Stimulated activated CD4-positive, alpha-beta T cell treated with anti-CD3 and anti-CD28 coated beads, Interleukin-15, amount 100 ng/mL, for 1 hour (primary cell): ENCODE measurements at places on chromosomes 4 and X.

DNA sequence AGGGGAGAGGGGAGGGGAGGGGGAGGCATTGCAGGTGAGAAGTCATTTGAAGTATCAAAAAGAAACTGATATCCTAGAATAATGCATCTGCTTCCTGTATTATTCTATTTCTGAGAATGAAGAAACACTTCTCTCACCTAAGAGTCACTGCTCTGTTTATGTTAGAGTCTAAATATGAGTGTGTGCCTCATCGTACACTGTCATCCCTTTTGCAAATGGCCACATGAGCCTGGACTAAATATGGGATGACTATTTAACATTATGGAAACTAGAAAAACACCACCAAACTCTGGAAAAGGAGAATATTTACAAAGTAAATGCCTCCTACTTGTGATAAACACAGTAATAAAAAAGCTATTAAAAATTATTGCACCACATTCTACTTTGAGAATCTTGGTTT, 146.4 kb upstream of the NOCT start:
- DNase-seq = no peak

GRCh38 chr4:21628116-21628670, 320.4 kb downstream of the KCNIP4 start:
- no peak for DNase-seq

- no peak for DNase-seq
Observed at GRCh38 chr4:8009710-8010511, 70.2 kb upstream of the AFAP1 start.

GRCh38 chr4:60657807-60658206, 542.3 kb upstream of the ADGRL3 start:
- DNase-seq = no peak

DNA sequence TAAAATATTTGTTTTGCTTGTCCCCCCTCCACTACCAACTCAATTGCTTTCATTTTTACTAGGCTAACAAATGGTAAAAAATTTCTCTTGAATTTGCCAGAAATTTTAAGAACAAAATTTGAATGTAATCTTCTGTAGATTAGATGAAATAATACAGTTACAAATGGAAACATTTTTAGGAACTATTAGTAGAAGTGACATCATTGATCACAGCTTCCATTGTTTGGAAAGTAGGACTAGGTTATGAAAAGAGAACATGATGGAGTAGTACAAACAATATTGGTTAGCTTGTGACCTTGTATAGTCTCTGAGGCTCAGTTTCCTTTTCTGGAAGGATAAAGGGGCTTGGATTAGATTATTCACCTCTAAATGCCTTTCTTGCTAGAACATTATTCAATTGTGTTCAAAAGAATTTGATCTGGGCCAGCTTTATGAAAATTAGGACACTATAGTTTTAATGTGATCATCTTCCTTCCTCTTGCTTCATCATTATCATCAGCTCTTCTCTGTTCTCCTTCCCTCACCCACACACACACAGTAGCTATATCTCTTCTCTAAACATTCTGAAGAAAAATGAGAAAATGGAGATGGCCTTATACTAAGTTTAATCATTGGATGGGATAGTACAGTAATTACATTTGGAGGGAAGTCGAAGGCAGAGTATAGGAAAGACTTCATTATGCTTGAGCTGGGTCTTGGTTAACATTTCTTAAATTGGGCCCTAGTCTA, 9.9 kb downstream of the MTMR1 start:
- DNase-seq = no peak

DNA sequence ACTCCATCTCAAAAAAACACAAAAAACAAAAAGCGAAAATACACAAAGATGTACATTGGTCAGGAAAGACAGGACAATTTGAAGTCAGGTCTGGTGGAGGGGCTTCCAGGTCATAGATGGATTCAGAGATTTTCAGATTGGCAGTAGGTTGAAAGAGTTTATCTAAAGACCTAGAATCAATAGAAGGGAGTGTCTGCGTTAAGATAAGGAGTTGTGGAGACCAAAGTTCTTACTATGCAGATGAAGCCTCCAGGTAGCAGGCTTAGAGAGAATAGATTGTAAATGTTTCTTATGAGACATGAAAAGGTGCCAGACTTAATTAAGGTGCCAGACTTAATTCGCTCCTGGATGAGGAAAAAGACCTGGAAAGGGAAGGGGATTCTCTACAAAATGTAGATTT, 6.9 kb upstream of the RPS3A start:
- DNase-seq = no peak

- DNase-seq = no peak
Observed at GRCh38 chr4:185566972-185567371, 31.7 kb upstream of the PDLIM3 start.

DNA sequence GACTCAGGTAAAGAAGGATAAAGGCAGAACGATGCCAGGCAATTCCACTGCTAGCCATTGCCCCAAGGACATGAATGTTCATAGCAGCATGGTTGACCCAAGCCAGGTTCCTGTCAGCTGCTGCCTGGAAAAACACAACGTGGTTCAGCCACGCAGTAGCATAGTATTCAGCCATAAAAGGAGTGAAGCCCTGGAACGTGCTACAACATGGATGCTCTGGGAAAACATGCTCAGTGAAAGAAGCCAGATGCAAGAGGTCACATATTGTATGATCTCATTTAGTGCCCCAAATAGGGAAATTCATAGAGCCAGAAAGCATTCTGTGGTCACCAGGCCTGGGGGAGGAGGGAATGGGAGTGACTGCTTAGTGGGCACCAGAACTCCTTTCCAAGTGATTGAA, 129.8 kb downstream of the GPR143 start:
- no peak for DNase-seq

GRCh38 chr4:185213877-185214276, 4.5 kb downstream of the SNX25 start:
- DNase-seq = no peak

- no peak for DNase-seq
Observed at GRCh38 chr4:144189121-144189520, 48.6 kb upstream of the GYPA start.

DNA sequence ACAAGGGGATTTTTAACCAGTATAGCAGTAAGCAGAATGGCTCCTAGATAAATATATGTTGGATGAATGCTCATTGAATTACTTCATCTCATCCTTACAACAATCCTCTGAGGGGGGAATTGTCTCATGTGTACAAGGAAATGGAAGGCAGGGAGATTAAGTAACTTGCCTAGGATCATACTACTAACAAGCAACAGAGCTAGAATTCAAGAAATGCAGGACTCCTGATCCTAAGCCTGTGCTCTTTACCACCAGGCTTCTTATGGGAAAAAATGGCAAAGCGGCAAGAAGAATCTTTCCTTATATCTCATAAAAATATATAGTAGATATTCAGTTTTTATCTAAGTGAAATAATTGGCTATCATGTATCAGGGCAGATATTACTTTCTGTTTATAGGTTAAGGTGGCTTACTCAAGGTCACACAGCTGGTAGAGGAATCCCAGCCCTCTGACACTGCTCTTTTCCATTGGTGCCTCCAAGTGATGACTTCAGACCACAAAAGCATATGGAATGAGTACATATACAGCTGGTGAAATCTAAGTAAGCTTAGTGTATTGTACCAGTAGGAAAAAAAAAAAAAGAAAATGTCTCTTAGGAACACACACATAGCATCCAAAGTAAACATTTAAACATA, 2.1 kb downstream of the ABHD18 start:
- no peak for DNase-seq

- no peak for DNase-seq
Observed at GRCh38 chr4:15547392-15547791, 77.7 kb downstream of the CC2D2A start.

GRCh38 chr4:36392024-36392423, 110.6 kb downstream of the DTHD1 start:
- DNase-seq = no peak

DNA sequence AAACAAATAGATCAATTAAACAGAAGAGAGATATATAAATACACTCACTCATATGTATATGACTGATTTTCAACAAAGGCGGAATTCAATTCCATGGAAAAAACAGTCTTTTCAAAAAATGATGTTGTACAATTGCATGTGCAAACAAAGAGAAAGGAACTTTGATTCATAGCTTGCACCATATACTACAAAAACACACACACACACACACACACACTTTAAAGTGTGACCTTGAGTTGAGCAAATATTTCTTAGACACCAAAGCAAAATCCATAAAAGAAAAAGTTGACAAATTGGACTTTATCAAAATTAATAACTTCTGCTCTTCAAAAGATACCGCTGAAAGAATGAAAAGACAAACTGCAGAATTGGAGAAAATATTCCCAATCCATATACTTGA, 168.8 kb downstream of the EVC2 start:
- no peak for DNase-seq

DNA sequence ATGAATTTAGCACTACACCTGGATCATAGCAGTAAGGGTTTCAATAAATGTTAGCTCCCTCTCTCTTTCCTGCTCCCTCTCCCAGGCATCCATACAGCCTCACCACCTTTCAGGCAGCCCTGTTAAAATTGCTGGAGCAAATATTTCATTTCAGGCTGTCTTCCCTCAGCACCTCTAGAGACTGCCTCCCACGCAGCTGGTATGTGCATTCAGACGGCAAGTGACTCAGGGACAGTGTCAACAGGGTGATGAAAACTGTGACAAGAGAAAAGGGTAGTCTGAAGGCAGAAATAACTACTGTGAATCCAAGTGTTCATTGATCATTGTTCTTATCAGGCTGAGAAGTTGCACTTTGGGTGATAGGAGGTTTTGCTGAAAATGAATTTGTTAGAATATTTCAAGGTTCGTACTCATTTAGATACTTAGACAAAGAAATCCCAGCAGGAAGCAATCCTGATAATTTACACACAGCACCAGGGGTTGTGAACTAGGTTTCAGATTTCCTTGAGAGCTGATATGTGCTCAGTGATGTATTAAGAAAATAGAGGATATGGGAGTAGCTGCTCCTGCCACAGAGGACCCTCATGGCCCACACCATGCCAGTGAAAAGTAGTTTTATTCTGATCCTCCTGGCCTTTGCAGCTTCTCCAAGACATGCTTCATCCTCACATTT, 424.2 kb downstream of the FGF13 start:
- DNase-seq = no peak

- DNase-seq = peak; percentile 85
Observed at GRCh38 chr4:10018818-10019461, 2.4 kb downstream of the SLC2A9 start.

DNA sequence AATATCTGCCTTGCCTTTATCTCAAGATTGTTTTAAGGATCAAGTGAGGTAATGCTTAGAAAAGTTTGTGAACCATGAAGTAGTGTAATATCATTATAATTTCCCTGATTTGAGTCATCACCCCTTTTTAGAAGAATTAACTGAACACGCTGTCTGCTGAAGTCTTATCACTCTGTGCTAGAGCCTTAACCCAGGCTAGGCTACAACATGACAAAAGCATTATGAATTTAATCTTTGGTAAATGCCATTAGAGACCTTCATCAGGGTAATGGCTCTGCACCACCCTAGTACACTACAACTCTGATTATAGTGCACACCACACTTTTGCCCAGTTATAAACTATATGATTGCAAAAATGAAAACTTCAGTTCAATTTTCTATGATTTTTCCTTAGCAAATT, 118.3 kb downstream of the ADGRL3 start:
- no peak for DNase-seq

DNA sequence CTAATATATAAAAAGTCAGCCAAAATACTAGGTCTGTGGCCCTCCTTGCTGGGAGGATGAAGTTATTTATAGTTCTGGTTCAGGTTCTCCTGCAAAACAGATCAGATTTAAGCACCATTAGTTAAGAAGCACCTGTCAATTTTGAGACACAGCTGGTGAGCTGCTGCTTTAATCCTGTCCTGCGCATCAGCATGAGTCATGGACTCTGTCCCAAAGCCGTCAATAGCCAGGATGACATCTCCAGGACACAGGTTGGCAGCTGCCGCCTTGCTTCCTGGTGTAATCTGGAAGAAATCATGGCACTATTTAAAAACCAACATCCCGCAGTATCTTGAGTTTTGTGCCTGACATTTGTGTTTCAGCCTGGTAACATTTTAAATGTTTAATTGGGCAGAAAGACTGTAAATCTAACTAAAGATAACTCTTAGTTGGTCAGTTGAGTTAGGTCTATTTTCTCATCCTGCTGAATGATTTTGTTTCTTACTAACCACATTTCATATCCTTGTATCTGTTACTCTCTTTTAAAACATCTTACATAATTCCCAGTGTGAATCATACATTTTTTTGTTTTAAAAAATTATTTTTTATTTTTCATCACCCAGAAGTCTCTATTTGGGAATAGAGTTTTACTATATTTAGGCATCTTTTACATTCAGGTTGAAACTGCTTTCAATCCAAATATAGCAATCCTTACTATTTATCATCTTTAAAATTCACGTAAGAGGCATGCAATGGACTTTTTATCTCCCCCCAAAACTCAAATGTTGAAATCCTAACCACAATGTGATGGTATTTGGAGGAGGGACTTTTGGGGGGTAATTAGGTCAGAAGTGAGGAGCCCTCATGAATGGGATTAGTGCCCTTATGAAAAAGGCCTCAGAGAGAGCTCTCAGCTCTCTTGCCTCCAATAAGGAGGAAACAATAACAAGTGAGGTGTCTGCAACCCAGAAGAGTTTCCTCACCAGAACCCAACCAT, 10.1 kb downstream of the PDLIM3 start:
- DNase-seq = no peak

- DNase-seq = no peak
Observed at GRCh38 chr4:10690185-10690907, 5.8 kb upstream of the CLNK start.

GRCh38 chr4:76156635-76157034, 8.4 kb upstream of the NUP54 start:
- no peak for DNase-seq

DNA sequence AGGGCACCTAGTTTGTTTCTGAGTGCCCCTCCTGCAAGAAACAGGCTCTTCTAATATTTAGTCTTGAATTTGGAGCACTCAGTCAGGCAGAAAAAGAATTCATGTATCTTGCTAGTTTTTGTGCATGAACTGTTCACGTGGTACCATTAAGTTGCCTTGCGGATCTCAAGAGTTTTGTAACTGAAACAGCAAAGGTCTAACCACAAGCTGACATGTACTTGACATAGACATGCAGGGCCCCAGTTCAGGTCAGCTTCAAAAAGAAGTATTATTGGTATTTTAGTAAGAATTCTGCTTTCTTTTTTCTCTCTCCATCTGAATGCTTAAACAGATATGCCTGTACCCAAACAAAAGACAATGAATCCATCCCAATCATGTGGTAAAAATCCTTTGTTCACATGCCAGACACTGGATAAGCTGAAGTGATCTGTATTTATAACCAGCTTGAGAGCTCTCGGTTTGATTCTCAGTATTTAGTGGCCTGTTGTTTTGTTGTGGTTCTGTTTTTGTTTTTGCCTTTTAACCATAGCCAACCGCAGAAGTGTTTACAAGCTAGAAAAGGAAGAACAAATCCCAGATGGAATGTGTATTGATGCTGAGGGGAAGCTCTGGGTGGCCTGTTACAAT, 13.0 kb downstream of the RGN start:
- no peak for DNase-seq
